Endothelial cell (in vitro differentiated cells): ENCODE measurements at places on chromosomes 5 and 9. TPM values are rescaled to one million over a fixed set of nuclear protein-coding genes. Genes with fewer than 3 reads are reported as not detected.

IFNA2 gene
- total RNA-seq: not detected

SPINK7 gene
- not detected for total RNA-seq

GRCh38 chr5:71637133-71637532, 50.0 kb downstream of the MCCC2 start:
- H3K4me1 ChIP-seq: no peaks in the 10 kb centered on the region
- no peak overlapping the region for H3K27ac ChIP-seq
- no peak overlapping the region for H3K4me3 ChIP-seq

DNA sequence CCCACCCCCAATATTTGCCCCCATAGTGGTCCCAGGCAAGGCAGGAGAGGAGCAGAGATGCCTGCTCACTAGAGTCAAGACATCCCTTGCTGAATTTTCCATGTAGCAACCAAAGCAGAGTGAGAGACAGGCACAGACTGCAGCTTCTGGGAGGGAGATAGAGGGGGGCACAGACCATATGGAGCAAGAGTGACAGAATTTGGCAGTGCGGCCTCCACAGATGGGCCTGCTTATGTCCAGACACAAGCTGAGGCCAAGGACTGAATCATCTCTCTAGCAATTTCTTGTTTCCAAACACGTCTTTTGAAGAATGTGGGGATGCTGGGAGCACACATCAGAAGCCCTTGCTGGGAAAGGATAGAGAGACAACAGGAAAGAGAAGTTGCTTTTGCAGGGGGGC, 53.0 kb upstream of the ALDH1B1 start:
- H3K4me3 ChIP-seq: no peak overlapping the region
- H3K27me3 ChIP-seq: peaks cover 3% of the 10 kb centered on the region
- H3K36me3 ChIP-seq: peaks cover 6% of the 10 kb centered on the region
- no peak overlapping the region for H3K27ac ChIP-seq
- peaks cover 32% of the 10 kb centered on the region for H3K4me1 ChIP-seq
- DNase-seq: no peak

- H3K27ac ChIP-seq: no peak overlapping the region
- H3K4me1 ChIP-seq: no peaks in the 10 kb centered on the region
- H3K27me3 ChIP-seq: no peaks in the 10 kb centered on the region
These were observed 285.6 kb downstream of the FANCC start for GRCh38 chr9:95031711-95032461.

GRCh38 chr9:126614088-126614454, 343 bp downstream of the LMX1B start:
- no peak overlapping the region for H3K4me3 ChIP-seq
- no peak overlapping the region for H3K27ac ChIP-seq
- peaks cover 4% of the 10 kb centered on the region for H3K36me3 ChIP-seq
- peaks cover 56% of the 10 kb centered on the region for H3K27me3 ChIP-seq
- peaks cover 24% of the 10 kb centered on the region for H3K4me1 ChIP-seq
- DNase-seq: no peak

ARHGEF37 gene
- total RNA-seq: 4.5 TPM

C5orf52 gene
- total RNA-seq: not detected

NOXA1 gene
- 0.36 TPM for total RNA-seq

GRCh38 chr5:45113726-45114125, 305.0 kb downstream of the MRPS30 start:
- no peaks in the 10 kb centered on the region for H3K27me3 ChIP-seq
- DNase-seq: no peak
- H3K27ac ChIP-seq: no peak overlapping the region
- H3K36me3 ChIP-seq: no peaks in the 10 kb centered on the region
